ENCODE measurements at places on chromosomes 12 and 14.

DNA sequence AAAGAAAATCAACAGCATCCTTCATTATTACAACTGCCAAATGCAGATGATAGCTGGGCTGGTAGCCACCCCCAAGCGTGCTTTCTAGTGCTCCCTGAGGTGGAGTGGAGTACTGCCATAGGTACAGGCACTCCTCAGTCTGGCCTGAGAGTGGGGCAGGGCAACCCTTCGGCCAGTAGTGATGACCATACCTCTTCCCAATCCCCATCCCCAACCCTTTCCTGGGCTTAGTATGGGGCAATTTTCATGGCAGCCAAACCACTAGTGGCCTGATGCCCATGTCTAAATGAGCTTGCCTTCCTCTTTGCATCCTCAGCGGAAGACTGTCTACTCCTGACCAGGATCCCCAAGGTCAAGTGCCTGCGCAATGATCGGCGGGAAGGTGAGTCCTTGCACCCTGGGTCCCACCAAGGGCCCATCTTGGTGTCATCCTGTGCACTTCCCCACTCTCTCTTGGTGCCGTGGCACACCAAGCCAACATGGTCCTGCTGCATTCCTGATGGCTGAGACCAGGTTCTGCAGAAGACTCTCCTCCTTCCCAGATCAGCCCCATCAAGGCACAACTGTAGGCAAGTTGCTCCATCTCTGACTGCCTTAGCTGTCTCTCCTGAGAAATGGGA, 65.8 kb downstream of the GALNT16 start:
- DNase-seq = no peak

- DNase-seq = no peak
These were observed 1.2 kb downstream of the ESRRB start for GRCh38 chr14:76376878-76377734.

DNA sequence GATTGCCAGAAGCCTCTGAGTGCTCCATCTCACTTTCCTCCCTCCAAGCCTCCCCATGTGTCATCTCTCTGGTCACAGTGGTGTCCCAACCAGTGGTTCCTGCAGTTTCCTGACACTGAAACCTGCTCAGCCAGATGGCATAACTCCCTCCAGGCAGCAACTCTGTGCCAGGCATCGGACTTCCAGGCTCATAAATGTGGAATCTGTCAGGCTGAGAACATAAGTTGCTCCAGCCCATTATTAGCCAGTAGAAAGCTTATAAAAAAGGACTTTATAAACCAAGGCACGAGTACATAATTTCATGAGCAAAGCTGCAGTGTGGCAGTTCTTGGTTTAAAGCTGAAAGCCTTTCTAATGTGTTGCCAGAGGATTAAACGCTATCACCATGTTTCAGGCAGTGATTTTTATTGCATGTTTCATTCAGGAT, 194.3 kb downstream of the DACT1 start:
- no peak for DNase-seq

DNA sequence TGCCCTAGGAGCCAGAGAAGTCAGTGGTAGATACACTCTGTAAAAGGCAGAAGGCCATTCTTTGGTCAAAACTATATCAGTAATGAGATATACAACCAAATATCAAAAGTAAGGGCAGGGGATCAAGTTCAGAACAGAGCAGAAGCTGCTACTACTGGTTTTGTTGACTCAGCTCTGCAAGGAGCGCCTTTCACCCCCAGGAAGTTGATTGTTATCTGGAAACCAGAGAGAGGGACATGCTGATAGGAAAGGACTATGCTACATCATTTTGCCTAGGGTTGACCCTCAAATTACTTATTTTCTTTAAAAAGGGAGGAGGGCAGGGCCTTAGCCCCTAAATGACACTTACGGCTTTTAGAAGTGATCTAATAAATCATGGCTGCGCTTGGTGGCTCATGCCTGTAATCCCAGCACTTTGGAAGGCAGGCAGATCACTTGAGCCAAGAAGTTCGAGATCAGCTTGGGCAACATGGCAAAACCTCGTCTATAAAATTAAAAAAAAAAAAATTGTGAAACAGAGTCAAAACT, 194.0 kb downstream of the KLHL28 start:
- no peak for DNase-seq

DNA sequence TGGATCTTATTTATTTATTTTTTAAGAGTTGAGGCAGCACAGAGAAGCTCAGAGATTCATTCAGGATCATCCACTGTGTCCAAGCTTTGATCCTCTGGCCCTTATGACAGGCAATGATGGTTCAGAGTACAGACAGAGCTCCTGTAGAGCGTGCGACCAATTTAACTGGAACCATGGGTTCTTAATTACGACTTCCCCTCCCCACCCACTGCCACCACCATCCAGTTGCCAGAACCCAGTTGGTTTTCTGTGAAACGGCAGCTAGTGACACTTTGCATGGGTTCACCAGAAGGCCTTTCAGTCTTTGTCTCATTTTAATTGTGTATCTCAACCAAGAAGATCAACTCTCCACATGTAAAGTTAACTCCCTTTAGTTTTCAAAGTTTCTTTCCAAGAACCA, 478.2 kb downstream of the ZFP36L1 start:
- DNase-seq = no peak

- DNase-seq = no peak
These were observed 24.8 kb upstream of the ETNK1 start for GRCh38 chr12:22600181-22600580.
